Common myeloid progenitor, CD34-positive (primary cell): ENCODE measurements at places on chromosomes 5 and 9.
A peak's percentile ranks its signal among the peaks of the same experiment; 100 is the strongest.

- DNase-seq = no peak
- no peaks in the 10 kb centered on the region for H3K36me3 ChIP-seq
- peaks cover 3% of the 10 kb centered on the region for H3K4me1 ChIP-seq
- no peaks in the 10 kb centered on the region for H3K27me3 ChIP-seq
- H3K4me3 ChIP-seq = no peak overlapping the region
These were observed 5.2 kb downstream of the DBH start for GRCh38 chr9:133641396-133641655.

DNA sequence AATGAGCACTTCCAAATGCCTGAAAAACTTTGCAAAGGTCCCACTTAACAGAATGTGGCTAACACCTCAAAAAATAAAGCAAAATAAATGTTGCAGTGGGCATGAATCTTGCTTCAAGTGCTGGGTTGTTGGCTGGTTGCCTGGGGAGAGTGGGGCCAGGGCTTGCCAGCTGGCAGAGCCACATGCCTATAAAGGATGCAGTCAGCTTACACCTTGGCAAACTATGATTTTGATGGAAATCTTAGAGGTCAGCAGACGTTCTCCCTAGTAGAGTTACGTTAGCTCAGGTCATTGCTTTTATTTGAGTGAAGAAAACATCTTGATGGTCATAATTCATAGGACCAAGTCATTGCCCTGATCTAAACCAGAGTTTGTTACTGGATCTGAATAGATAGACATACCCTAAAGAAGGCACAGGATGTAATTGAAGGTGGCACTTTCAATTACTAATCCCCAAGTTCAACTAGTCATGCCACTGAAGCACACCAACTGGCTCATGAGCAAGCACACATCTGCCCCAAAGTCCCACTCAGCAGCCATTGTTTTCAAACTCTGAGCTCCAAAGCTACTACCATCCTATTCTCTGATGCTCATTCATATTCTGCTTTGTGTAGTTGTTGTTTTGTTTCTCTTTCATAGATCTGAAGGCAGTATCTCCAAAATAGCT is 51.2 kb upstream of the ZSWIM6 start:
- H3K4me3 ChIP-seq = no peak overlapping the region
- no peaks in the 10 kb centered on the region for H3K27me3 ChIP-seq
- DNase-seq = peak; percentile 74
- no peaks in the 10 kb centered on the region for H3K36me3 ChIP-seq
- no peaks in the 10 kb centered on the region for H3K4me1 ChIP-seq

DNA sequence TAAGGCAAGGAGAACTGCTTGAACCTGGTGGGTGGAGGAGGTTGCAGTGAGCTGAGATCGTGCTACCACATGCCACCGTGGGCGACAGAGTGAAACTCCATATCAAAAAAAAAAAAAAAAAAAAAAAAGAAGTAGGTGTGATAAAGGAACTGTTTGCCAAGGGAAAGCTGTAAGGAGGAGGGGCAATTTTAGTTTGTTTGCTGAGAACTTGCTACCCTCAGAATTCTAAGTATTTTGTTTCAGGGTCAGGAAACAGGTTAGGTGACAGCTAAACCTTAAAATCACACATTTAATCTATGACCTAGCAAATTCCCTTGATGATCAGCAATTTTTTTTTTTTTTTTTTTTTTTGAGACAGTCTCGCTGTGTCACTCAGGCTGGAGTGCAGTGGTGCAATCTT is 7.2 kb upstream of the ARRDC3 start:
- no peak overlapping the region for H3K27ac ChIP-seq
- no peaks in the 10 kb centered on the region for H3K27me3 ChIP-seq
- no peak overlapping the region for H3K4me3 ChIP-seq

DNA sequence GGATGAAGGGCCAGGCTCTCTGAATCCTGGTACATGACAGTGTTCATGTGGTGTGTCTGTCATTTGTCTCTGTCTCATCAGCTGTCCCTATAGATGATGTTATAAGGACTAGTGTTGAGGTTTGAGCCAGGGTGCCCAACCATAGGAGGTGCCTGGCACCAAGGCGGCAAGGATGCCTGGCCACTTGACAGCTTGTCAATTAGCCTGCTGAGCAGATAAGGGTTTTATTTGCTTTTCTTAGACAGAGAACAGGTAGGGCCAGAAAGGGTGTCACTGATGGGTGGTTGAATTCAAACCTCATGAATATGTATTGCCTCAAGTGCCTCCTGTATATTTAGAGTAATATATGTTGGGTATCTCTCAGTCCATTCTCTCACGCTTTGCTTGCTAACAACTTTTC is 30.1 kb upstream of the AUH start:
- H3K27me3 ChIP-seq = no peaks in the 10 kb centered on the region
- peaks cover 27% of the 10 kb centered on the region for H3K4me1 ChIP-seq
- H3K27ac ChIP-seq = no peak overlapping the region

- H3K27me3 ChIP-seq = no peaks in the 10 kb centered on the region
- no peak for DNase-seq
- peak overlapping the region; percentile 88 for H3K4me3 ChIP-seq
- peaks cover 41% of the 10 kb centered on the region for H3K4me1 ChIP-seq
- no peaks in the 10 kb centered on the region for H3K36me3 ChIP-seq
These were observed 681 bp downstream of the MAN2A1 start for GRCh38 chr5:109690242-109690974.

DNA sequence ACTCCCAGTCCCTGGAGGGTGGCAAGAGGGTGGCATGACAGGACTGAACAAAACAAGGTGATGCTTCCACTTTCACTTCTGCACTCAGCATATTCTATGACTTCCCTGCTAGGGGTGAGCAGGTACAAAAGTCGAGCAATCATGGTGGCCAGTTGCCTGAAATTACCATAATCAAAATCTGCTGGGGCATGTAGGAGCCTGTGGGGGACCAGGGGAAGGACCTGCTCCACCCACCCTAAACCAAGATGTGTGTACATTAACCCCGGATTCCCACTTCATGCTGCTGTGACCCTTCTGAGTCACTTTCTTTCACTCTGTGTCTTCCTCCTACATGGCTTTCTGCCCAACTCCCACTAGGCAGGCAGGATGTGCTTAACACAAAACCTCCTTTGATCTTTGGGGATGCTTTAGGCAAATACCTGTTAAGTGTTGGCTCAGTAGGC is 73.3 kb upstream of the PHF24 start:
- no peak overlapping the region for H3K27ac ChIP-seq
- H3K27me3 ChIP-seq = no peaks in the 10 kb centered on the region
- H3K4me3 ChIP-seq = no peak overlapping the region
- no peaks in the 10 kb centered on the region for H3K36me3 ChIP-seq
- no peak for DNase-seq
- no peaks in the 10 kb centered on the region for H3K4me1 ChIP-seq

DNA sequence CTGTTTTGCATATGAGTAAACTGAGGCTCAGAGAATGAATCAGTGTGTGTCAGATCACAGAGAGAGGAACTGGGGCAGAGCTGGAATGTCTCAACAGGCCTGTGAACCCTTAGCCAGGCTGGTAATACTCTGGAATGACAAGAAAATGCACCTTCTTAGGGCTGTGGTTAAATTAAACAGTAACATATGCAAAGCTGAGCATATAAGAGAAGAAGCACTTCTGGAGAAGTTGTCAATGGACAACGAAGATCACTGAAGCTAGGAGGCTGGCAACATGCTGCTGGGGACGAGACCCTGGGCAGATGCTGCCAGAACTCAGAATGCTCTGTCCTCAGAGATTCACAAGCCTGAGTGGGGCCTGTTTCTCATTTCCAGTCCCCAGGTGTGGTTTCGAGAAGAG is 64.6 kb upstream of the EPB41L4B start:
- no peaks in the 10 kb centered on the region for H3K4me1 ChIP-seq
- H3K36me3 ChIP-seq = no peaks in the 10 kb centered on the region
- H3K27ac ChIP-seq = no peak overlapping the region

- peaks cover 9% of the 10 kb centered on the region for H3K4me1 ChIP-seq
- H3K27me3 ChIP-seq = no peaks in the 10 kb centered on the region
- DNase-seq = peak; percentile 95
- H3K36me3 ChIP-seq = no peaks in the 10 kb centered on the region
- no peak overlapping the region for H3K27ac ChIP-seq
These were observed 14.4 kb upstream of the SPINK4 start for GRCh38 chr9:33225319-33226147.
